ENCODE measurements at places on chromosomes 3 and 15. TPM values are rescaled to one million over a fixed set of nuclear protein-coding genes. Genes with fewer than 3 reads are reported as not detected.

Gene IL5RA
- not detected for total RNA-seq

Gene HGD
- total RNA-seq: 0.59 TPM

Gene SKOR1
- total RNA-seq: 0.81 TPM

Gene SPTSSB
- total RNA-seq: 2.9 TPM

Gene STAB1
- 0.44 TPM for total RNA-seq

Gene FAM107A
- total RNA-seq: not detected

Gene SLC49A4
- 11.3 TPM for total RNA-seq

Gene PPM1L
- total RNA-seq: 13.2 TPM

Gene APEH
- 246 TPM for total RNA-seq

Gene SLCO3A1
- total RNA-seq: 5.1 TPM

Gene GOLGA8S
- total RNA-seq: 0.15 TPM

Gene CCR9
- total RNA-seq: not detected

Gene CYP19A1
- not detected for total RNA-seq

Gene LTF
- total RNA-seq: not detected

Gene CDHR4
- total RNA-seq: not detected

DNA sequence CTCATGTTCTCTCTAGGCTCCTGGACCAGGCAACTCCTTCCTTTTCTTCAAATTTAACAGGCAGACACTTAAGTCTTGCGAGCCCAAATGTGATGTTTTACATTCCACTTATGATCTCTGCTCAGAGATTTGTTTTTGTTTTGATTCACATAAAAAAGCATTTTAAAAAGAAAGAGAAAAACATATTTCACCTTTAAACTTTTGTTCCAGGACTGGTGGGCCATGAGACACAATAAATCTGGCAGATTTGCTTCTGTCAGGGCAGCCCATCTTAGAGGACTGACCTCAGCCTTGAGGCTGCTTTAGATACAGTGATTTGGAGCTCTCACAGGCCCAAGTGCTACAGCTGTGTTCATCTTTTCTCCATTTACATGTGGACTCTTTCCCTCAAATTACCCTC, 52.0 kb downstream of the CMSS1 start:
- no peak for DNase-seq

DNA sequence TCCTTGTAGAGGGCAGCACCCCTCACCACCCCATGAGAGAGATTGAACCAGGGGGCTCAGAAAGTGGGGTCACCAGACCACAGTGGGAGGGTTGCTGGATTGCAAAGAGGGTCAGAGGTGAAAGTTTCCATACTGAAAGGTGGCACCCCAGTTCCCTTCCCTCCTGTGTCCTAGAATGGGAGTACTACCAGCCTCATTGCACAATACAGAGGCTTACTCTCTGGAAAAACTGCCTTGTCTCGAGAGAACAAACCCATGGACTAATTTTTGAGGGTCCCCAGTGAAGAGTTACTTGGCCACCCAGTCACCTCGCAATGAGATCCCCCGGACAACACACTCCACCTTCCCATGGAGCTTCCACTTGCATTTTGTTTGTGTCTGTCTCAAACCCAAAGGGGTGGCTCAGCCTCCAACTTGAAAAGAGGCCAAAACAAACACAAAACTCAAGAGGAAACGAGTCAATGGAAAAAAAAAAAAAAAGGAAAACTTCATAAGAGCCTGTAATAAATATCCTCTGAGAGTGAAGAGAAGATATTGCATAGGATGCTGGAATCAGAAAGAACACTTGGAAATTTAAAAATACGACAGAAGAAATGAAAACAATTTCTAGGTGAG, 18.6 kb downstream of the MESP2 start:
- DNase-seq: no peak

DNA sequence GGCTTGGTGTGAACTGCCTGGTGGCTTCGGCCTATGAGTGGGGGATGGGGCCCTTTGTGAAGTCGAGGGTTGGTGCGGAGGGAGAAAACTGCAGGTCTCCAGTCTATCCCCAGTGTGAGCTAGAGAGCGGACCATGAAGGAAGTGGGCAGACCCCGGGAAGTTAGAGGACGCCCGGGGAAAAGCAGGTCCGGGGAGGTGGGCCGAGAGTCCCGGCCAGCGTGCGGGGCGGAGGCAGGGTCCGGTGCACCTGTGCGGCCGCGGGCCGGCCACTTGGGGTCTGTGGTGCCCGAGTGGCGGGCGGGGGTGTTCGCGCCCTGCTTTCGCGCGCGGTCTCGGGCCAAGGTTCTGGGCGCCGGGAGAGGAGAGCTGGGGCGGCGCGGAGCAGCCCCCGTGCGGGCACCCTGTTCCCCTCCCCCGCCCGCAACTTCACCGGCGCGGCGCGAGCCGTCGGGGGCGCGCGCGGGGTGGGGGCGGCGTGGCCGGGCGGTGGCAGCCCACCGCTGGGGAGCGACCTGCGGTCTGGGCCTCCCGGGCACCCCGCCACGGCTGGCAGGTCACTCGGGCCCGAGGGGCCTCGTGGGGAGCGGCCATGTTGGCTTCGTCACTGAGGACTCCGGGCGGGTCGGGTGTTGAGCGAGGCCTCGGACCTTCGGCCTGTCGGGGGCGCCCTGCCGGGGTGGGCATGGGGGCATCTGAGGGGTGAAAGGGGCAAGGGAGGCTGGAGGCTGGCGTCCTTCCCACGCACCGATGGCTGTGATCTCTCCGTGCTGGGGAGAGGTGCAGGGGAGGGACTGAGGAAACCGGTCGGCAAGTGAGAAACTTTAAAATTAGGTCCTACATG, 4.8 kb downstream of the UBE2E1 start:
- no peak for DNase-seq

DNA sequence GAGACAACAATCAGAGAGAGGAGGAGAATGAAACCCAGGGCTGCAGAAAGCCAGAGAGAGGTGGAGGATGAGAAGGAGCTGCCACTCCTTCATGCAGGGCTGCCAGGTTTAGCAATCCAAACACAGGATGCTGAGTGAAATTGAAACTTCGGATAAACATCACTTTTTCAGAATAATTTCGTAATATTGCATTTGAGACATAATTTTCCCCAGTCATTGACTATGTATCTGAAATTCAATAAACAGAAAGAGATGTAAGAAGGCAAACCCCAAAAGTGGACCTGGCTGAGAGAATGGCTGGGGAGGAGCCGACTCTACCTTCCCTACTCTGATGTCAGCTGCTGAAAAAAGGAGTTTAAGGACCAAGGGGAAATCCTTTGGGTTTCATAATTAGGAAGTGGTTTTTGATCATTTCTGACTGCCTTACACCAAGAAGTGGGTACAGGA, 33.8 kb downstream of the SLC9A9 start:
- DNase-seq: no peak

- no peak for DNase-seq
Measured at GRCh38 chr3:22245811-22246583, 495.0 kb upstream of the ZNF385D start.

DNA sequence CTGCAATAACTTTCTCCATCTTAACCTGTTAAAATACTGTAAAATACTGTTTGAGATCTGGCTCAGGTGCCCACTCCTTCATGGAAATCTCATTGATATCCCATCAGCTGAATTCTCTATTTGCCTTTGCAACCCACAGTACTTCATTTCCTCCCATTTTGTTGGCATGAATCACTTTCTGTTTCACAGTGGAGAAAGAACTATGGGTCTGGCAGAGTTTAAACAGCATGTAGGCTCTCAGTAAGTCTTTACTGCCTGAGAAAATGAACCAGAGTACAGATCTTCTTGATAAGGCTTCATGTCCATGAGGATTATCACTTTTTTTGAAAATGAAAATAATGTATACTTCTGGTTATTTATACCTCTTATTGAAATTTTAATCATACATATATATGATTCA, 245.9 kb downstream of the NAALADL2 start:
- DNase-seq: no peak

DNA sequence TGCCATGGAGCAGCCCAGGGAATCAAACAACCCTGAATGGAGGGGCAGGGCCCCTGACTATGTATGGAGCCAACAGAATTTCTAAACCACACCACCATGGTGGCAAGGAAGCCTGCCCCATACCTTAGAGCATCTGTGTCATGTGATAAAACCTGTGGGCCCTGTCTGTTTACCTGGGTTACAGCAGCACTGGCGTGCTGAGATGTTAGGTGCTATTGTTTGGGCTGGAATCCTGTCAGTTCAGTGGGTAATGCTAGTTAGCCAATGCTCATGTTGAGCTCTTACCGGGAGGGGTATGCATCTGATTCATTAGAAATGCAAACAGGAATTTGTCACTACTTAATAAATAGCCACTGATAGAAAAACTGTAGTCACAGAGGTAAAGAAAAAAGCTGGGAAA, 63.5 kb upstream of the ETV5 start:
- DNase-seq: no peak

DNA sequence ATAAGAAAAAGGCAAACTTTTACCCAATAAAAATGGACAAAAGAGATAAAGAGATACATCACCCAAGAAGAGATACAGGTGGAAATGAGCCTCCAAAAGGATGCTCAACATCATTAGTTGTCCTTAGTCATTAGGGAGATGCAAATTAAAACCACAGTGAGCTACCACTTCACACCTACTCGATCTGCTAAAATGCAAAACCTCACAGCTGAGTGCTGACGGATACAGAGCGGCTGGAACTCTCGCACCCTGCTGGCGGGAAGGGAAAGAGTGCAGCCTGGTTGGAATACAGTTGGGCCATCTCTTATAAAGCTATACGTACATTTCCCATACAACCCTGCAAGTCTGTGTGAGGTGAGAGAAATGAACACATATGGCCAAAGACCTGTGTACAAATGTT, 78.5 kb upstream of the PRR20G start:
- DNase-seq: no peak

DNA sequence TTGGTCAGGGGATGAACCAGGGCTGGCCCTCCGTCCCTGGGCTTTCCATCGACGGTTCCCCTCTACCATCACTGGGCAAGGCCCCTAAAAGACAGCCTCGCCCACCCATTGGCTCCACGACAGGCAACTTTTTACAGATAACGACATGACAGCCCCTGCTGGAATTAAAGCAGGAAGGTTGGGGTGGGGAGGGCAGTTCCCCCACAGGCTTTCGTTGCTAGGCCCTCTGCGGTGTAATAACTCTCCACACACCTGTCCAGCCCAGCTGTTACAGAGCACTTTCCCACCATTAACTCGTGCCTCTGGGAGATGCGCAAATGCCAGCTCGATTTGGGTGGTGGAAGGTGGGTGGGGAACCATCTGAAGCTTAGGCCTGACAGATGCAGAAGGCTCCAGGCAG, 264.2 kb upstream of the TLE3 start:
- no peak for DNase-seq

GRCh38 chr15:69926006-69926405, 171.7 kb downstream of the TLE3 start:
- DNase-seq: no peak

DNA sequence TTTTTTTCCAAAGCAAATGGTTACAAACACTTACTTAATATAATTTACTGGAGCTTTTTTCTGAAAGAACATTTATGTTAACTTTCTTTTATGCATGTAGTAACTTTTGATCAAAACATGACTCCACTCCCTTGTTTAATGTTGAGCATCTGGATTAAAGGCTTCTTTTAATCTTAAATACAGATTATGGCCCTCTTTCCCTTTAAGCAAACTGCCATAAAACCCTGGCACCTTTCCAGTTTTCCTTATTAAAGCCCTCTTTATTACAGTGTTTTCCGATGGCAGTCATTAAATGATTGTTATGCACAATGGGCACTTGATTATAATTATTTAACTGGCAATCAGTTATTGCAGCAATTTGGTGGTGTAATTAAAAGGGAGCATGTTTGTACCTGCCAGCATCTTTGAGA, 167.0 kb downstream of the VGLL4 start:
- DNase-seq: no peak

DNA sequence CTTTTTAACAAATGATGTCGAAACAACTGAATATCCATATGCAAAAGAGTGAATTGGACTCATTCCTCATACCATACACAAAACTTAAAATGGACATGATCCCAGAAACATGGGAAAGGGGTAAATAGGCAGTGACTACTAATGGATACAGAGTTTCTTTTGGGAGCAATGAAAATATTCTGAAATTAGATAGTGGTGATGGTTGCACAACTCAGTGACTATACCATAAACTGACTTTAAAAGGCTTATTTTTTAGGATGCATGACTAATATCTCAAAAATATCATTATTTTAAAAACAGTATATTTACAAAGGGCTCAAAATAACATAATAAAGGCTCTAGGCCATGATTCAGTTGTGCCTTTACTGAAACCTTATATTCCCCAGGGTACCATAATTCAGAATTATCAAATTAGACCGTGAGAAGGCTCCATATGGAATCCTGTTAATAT, 16.3 kb upstream of the ATP13A3 start:
- no peak for DNase-seq

DNA sequence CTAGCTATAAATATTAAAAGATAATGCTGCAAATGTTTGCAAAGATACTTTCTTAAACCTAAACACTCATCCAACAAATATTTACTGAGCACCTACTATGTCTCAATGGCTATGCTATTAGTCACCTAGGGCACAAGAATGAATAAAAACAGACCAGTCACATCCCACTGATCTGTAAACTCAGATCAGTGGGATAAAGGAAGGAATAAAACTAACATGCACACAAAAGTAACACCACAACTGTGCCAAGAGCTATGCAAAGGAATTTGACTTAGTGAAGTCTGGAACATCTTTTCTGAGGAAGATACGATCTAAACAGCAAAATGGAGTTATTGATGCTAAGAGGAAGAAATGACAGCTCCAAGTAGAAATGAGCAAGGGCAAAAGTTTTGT, 56.6 kb downstream of the CBLB start:
- no peak for DNase-seq

DNA sequence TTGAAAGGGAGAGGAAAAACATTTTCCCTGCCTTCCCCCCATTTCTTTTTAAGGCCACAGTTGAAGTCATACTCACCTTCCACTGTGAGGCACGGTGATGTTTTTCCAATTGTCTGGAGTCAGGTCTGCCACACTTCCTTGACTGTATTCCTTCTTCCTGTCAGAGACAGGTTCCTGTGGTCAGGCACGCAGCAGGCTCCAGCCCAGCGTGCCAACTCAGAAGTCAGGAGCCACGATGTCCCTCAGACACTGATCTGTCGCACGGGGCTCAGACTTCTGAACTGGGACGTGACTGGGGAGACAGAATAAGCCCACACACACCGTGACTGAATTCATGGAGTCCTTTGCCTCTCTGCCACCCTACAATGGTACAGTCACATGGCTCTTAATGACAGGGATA, 41.2 kb upstream of the ADAMTS9 start:
- DNase-seq: no peak

DNA sequence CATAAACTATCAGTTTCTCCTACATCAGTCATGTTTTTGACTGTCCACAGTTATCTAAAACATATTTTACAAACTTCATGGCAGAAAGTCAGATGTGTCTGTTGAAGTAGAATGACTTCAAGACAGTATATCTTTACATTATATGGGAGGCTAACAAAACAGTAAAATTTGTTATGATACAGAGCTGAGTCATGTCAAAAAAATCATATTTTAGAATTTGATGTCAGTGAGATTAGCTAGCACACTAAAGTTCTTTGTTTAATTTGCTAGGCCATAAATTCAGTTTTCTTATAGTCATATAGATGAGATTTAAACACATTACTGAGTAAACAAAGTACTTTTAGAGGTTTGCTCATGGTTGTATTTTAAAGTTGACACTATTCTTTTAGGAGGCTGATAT, 80.3 kb upstream of the IGSF10 start:
- DNase-seq: no peak

Data from HCT116 (cell line).